Stimulated activated CD4-positive, alpha-beta T cell treated with anti-CD3 and anti-CD28 coated beads, Interleukin-2, amount 100 ng/mL, for 48 hours (primary cell): ENCODE measurements at places on chromosomes 5 and 9.

- DNase-seq, result no peak
Observed at GRCh38 chr9:134395737-134396257, 69.5 kb downstream of the RXRA start.

- no peak for DNase-seq
Observed at GRCh38 chr5:42390115-42390514, 33.1 kb upstream of the GHR start.

- no peak for DNase-seq
Observed at GRCh38 chr5:124111886-124112285, 599.9 kb downstream of the CSNK1G3 start.

DNA sequence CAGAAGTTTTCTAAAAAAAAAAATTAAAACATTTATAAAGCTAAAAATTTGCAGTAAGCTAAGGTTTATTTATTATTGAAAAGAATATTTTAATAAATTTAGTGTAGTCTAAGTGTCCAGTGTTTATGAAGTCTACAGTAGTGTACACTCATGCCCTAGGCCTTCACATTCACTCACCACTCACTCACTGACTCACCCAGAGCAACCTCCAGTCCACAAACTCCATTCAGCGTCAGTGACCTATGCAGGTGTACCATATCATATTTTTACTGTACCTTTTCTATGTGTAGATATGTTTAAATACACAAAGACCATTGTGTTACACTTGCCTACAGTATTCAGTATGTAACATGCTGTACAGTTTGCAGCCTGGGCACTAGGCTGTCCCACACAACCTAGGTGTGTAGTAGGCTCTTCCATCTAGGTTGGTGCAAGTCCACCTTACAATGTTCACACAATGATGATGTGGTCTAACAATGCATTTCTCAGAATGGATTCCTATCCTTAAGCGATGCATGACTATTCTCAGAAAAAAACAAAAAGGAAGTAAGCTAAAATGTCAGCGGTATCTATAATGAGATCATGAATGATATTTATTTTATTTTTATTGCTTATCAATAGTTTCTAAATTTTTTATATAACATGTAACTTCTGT is 336.7 kb downstream of the AGTPBP1 start:
- DNase-seq, result no peak
